ELR (cell line): ENCODE measurements at places on chromosomes 1 and 21.
A peak's percentile ranks its signal among the peaks of the same experiment; 100 is the strongest.

GRCh38 chr1:156123356-156124196 is 9.1 kb downstream of the LMNA start:
- peak; percentile 95 for DNase-seq

GRCh38 chr1:15355968-15356625 is 53.6 kb upstream of the EFHD2 start:
- DNase-seq: peak; percentile 93

- DNase-seq: no peak
These were observed 30.8 kb upstream of the DIPK1A start for GRCh38 chr1:92992054-92992453.

DNA sequence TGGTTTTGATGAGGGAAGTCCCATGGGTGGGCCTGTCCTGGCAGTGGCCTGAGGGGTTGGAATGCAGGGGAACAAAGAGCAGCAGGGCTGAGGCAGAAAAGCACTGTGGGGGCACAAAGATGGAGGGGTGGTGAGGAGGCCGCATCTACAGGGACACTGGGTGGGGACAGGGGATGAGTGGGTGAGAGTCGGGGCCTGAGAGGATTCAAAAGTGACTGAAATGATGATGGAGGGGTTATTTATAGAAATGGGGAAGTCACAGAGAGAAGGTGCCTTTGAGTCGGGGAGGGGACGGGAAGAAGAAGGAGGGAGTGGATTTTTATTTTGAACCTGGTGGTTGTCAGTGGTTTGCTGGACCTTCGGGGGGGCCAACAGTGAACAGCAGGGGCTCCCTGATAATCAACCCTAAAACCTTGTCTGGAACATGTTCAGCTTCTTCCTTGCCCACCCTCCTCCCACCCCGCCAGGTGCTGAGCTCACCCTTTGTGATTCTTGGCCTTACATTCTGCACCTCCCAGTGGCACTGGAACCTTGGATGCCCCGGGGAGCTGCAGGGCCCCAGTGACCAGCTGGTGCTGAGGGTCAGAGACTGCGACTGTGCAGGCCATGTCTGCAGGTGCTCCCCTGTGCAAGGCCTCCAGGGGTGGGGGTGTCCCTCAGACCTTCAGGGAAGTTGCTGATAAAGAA is 42.9 kb downstream of the IER5 start:
- DNase-seq: no peak

DNA sequence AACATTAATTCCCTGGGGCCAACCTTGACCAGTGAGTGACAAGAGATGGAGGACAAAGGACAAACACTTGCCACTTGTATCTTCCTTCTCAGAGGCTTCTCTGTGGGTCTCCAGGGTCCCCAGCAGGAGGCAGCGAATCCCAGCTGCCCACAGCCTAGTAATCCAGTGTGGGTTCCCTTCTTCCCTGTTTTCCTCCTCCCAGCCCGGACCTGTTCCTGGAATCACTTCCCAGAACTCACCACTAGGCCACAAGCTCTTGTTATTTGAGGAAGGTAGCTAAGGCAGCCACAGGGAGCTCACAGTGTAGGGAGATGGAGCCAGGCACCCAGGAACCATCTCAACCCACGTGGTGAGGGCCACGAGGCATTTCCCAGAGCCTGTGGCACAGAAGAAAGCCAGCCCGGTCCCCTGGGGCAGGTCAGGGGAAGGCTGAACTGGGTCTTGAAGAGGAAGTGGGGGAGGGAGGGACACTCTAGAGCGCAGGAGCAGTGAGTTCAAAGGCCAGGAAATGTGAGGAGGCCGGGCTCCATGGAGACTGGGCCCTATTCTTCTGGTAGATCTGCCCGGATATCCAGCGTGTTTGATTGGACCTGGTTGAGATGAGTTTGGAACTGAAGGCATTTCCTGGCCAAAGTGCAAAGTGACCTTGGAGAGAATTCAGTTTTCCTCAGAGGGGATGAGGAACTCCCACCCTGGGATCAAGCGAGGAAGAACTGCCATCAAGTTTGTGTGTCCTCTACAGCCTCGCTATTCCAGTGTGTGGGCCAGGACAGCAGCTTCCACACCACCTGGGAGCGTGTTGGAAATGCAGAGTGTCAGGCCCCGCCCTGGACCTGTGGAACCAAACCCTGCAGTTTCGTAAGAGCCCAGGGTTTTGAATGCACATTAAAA is 20.3 kb upstream of the C2CD2 start:
- peak; percentile 46 for DNase-seq

GRCh38 chr1:209038735-209039134 is 544.8 kb upstream of the CAMK1G start:
- DNase-seq: peak; percentile 25

DNA sequence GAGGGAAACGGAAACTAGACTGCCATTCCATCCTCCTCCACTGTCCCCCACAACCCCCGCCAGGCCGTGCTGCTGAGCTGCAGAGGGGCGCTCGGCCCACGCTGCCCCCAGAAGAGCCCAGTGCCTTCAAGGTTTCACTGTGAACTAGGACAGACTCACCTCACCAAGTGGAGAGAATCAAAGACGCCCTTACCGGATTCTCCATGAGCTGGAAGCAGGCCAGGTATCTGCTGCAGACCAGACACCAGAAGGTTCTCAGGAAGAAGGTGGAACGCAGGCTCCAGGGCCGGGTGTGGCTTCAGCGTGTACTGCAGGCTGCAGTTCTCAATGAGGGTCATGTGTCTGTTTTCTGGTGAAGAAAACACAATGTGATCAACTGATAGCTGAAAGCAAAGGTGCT is 30.6 kb downstream of the NPHP4 start:
- no peak for DNase-seq

- DNase-seq: no peak
These were observed 2.2 kb downstream of the MAP7D1 start for GRCh38 chr1:36157973-36158826.
